ENCODE measurements at places on chromosomes 12 and 14. TPM values are rescaled to one million over a fixed set of nuclear protein-coding genes. Genes with fewer than 3 reads are reported as not detected.

Gene EID3
- 1.4 TPM for total RNA-seq

GRCh38 chr12:91100906-91101305, 10.4 kb downstream of the LUM start:
- DNase-seq, result no peak

- DNase-seq, result no peak
These were observed 2.0 kb upstream of the LRP1-AS start for GRCh38 chr12:57149245-57149900.

- DNase-seq, result no peak
These were observed 22.2 kb upstream of the PPP1R13B start for GRCh38 chr14:103869406-103870143.

DNA sequence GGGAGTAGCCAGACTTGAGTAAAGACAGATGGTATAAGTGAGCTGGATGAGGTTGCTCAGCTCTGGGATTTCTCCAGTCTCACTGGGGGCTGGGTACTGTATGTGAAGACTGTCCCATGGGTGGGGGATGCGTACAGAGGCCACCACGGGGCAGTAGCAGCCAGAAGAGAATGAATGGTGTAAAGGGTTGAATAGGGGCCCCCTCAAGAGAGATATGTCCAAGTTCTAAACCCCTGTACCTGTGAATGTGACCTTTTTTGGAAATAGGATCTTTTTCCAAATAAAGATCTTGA, 21.8 kb upstream of the BCDIN3D start:
- DNase-seq, result no peak
